Keratinocyte (primary cell): ENCODE measurements at places on chromosomes 7 and 10. TPM values are rescaled to one million over a fixed set of nuclear protein-coding genes. Genes with fewer than 3 reads are reported as not detected.

DNA sequence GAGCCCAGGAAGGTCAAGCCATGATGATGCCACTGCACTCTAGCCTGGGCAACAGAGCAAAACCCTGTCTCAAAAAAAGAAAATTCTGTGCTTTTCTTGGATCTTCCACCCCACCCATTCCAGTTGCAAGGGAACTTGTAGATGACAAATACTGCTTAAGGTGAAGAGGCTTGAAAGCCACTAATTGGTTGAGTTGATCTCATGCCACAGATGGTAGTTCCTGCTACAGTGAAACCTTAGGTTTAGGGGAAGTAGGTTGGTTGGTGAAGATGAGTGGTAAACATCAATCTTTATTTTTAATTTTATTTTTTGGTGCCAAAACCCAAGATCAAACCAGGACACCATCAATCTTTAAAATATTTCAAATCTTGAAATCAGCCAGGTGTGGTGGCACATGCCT, 2.9 kb upstream of the GDI2 start:
- no peak for DNase-seq

- DNase-seq, result peak; percentile 84
Observed at GRCh38 chr10:50621968-50622705, 1.6 kb downstream of the SGMS1 start.

- no peak for DNase-seq
Observed at GRCh38 chr7:52283335-52283734, 752.1 kb upstream of the POM121L12 start.

Gene MMP21
- not detected in 3 replicates for polyA plus RNA-seq

Gene CFAP43
- polyA plus RNA-seq, result 0.20 to 0.26 TPM (median 0.25 TPM) in 3 replicates
